ENCODE measurements at places on chromosomes 16 and 17.
A peak's percentile ranks its signal among the peaks of the same experiment; 100 is the strongest.

DNA sequence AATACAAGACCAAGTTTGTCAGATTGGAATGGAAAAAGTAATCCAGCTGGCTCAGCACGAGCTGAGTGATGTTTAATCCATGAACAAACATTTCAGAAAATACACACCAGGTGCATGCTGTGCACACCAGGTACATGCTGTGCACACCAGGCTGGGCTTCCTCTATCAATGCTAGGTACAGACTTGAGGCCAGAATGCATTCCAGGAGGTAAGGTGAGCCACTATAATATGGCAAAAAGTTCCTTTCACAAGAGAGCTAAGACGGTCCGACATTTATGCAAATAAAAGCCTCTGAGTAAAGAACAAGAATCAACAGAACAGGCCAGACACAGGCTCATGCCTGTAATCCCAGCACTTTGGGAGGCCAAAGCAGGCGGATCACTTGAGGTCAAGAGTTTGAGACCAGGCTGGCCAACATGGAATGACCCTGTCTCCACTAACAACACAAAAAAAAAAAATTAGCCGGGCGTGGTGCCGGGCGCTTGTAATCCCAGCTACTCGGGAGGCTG lies 128.2 kb downstream of the ZNF778 start:
- DNase-seq = no peak

- DNase-seq = no peak
Measured at GRCh38 chr17:58224315-58224714, 5.3 kb upstream of the MKS1 start.

GRCh38 chr16:920051-920681 lies 50.6 kb downstream of the LMF1 start:
- DNase-seq = no peak

GRCh38 chr16:26204138-26204537 lies 512.4 kb downstream of the HS3ST4 start:
- no peak for DNase-seq

DNA sequence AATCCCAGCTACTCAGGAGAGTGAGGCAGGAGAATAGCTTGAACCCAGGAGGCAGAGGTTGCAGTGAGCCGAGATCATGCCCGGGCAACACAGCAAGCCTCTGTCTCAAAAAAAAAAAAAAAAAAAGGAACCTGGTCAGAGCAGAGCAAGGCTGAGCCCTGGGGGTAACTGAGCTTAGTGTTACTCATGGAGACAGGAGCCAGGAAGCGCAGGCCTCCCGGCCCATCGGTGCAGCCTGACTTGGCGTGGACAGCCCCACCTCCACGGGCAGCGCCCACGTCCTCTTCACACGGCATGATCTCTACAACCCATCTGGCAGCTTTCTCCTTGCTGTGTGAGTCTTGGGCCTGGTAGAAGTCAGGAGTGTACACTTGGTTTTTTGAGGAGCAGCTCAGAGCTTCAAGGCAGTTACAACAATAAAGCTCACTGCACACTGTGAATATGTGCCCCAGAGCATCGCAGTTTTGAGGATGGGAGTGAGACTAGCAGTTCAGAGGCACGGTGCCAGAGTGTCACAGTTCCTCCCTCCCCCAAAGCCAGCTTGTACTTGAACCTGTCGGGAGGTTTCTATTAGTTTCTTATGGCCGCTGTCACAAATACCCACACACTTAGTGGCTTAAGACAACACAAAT lies 129.9 kb downstream of the RAP1GAP2 start:
- DNase-seq = no peak

- DNase-seq = no peak
Measured at GRCh38 chr16:73308771-73309170, 260.8 kb upstream of the ZFHX3 start.

GRCh38 chr17:21242026-21242697 lies 11.0 kb downstream of the NATD1 start:
- no peak for DNase-seq

GRCh38 chr16:81544261-81544660 lies 99.7 kb downstream of the CMIP start:
- DNase-seq = no peak

DNA sequence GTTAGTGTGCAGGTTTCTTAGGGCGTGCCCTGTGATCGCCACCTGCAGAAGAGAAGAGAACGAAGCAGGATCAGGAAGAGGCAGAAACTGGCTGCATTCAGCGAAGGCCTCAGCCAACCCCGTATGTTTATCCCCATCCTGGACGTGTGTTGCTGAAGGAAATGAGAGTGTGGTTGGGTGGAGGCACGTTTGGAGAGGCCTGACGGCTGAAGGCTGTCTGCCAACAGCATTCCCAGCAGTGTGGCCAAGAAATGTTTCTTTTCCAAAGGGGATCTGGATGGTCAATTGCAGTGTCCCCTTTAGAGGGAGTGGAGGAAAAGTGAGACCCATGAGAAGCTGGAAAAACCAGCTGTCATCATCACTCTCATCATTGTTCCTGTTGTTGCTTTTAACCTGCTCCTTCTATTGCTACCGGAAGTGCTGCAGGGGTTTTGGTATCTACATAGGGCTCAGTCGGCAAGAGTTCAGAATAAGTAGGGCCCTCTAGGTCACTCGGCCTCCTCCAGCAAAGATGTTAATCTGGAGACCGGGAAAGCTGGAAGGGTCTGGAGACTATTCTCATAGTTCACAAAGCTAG lies 46.5 kb upstream of the SLC47A1 start:
- no peak for DNase-seq

DNA sequence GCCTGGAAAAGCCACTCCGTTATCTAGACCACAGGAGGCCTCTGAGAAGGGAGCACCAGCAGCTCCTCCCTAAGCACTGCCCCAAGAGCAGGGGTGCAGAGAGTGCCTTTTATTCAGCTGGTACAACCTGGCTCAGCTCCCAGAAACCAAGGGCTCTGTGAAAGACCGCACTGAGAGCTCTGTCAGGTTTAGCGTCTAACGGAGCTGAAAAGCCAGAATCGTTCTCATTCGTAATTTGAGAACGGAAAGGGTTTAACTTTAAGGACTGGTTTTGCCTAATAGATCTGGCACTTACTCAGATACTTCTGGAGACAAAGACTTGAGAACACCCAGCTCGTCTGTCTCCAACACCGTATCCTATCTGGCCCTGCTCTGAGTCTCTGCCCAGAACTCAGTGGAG lies 13.5 kb downstream of the MPG start:
- no peak for DNase-seq

GRCh38 chr17:77959126-77959925 lies 823 bp downstream of the TNRC6C start:
- peak; percentile 31 for DNase-seq

- no peak for DNase-seq
Measured at GRCh38 chr16:65965628-65966027, 400.9 kb upstream of the CDH5 start.

DNA sequence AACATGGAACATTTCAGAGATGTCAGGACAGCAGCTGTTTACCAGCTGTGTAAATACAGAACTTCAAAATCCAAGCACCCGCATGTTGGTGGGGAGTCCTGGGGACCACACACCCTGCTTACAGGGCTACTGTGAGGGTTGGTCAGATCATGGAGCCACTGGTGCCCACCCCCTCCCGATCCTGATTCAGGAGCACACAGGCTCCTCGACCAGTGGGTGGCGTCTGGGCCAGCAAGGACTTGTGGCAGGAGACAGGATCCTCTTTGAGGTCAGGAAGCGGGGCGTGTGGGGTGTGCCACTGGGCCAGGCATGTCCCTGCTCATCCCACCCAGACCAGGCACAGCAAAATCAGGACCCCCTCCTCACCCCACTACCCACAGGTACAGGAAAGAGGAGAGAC lies 83.6 kb downstream of the SDK2 start:
- no peak for DNase-seq

GRCh38 chr16:58471209-58471975 lies 28.6 kb upstream of the NDRG4 start:
- DNase-seq = no peak

DNA sequence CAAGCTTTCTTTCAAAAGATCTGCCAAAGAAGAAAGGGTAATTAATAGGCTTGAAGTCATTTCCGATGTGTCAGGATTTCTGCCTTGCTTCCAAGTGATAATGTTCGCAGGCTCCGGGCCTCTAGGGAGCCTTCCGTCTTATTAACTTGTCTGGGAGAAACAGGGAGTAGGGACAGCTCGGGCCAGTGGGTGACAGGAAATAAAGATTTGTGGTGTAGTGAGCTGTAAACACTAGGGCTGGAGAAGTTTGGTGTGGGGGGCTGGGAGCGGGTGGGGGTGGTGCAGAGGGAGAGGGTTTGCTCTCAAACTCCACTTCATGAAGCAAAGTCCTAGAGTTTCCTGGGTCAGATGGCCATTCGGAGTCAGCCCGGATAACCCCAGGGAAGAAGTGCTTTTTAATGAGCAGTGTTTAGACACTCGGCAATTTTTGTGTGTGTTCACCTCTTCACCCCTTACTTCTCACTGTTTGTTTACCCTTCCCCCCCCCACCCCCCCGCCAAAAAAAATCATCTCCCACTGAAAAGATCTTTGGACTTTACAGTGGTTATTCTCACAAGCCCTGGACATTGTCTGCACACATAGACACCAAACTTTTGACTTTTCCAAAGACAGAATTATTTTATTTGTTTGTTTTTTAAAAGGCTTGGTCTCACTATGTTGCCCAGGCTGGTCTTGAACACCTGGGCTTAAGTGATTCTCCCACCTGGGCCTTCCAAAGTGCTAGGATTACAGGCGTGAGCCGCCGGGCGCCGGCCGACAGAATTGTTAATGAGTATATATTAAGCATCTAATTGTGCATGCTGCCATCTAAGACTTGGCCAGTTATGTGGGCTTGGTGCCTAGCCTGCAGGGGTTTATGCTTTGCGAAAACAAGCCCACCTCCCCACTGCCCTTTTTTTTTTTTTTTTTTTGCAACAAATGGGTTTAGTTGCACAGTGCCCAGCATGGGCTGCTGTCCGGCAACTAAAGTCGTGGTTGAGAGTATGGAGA lies 196.4 kb downstream of the CCDC182 start:
- DNase-seq = no peak

GRCh38 chr17:60327901-60328273 lies 64.0 kb downstream of the USP32 start:
- DNase-seq = no peak

GRCh38 chr16:58582971-58583765 lies 46.5 kb downstream of the CNOT1 start:
- DNase-seq = no peak

GRCh38 chr17:82373731-82374625 lies 2.4 kb downstream of the UTS2R start:
- DNase-seq = no peak

DNA sequence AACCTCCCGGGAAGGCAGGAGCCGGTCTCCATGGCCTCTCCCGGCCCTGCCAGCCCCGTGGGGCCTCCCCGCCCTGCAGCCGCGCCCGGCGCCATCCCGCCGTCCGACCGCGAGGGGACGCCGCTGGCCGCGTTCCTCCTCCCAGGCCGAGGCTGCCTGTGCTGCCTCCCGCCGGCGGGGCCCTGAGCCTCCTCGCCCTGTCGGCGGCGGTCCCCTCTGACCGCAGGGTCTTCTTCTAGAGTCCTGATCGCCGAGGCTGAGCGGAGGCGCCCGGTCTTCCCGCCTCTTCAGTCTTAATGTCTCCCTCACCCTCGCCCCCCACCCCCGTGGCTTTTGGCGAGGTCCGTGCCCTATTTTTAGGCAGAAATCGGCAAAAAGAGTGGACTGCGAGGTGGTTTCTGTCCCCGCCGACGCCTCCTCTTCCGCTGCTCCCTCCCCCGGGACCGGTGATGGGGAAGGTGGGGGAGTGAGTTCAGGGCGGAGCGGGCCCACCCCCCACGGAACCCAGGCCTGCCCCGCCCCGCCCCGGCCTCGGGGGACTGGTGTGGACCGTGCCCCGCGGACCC lies 794 bp upstream of the CPNE7 start:
- DNase-seq = peak; percentile 71

GRCh38 chr17:17682737-17683680 lies 1.8 kb downstream of the RAI1 start:
- DNase-seq = peak; percentile 66

GRCh38 chr16:31301708-31302400 lies 42.1 kb downstream of the ITGAM start:
- peak; percentile 22 for DNase-seq

DNA sequence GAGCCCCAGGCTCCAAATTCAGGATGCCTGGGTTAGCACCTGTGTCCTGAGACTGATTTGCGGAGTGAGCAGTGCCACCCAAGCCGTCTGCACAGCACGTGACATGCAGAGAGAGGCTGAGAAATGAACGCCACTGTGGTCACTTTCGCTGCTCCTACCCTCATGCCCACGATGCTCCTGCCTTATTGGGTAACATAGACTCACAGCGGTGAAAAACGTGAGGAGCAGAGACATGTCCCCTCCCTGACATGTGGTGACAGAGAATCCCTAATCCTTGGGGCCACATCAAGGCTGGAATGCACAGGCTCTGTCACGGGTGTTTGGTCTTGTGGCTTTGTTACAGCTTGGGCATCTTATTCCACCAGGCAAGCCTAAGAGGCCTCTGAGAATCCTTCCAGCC lies 52.1 kb upstream of the CACNG5 start:
- no peak for DNase-seq

- peak; percentile 47 for DNase-seq
Measured at GRCh38 chr17:61409301-61410112, 9.9 kb downstream of the TBX2 start.

- DNase-seq = no peak
Measured at GRCh38 chr16:23668225-23668624, 10.5 kb upstream of the PLK1 start.

GRCh38 chr16:19601083-19601976 lies 45.8 kb downstream of the VPS35L start:
- peak; percentile 31 for DNase-seq

DNA sequence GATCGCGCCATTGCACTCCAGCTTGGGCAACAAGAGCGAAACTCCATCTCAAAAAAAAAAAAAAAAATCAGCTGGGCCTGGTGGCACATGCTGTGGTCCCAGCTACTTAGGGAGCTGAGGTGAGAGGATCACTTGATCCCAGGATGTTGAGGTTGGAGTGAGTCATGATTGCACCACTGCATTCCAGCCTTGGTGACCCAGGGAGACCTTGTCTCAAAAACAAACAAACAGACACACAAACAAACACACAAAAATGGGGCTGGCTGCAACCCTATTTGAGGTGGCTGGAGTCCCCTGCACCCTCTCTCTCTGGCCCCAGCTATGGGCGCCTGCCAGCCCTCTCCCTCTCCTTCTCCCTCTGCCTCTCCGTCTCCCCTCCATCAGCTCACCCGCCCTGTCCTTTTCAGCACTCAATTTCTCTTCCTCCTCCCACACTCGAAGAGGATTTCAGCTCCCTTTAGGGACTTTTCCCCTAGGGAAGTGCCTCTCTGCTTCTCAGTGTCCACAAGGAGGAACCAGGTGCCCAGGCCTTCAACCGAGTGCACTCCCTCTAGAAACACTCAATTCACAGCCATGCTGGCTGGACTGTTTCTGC lies 17.5 kb upstream of the TFAP4 start:
- no peak for DNase-seq

GRCh38 chr16:83247767-83248372 lies 559.9 kb upstream of the HSBP1 start:
- DNase-seq = no peak

DNA sequence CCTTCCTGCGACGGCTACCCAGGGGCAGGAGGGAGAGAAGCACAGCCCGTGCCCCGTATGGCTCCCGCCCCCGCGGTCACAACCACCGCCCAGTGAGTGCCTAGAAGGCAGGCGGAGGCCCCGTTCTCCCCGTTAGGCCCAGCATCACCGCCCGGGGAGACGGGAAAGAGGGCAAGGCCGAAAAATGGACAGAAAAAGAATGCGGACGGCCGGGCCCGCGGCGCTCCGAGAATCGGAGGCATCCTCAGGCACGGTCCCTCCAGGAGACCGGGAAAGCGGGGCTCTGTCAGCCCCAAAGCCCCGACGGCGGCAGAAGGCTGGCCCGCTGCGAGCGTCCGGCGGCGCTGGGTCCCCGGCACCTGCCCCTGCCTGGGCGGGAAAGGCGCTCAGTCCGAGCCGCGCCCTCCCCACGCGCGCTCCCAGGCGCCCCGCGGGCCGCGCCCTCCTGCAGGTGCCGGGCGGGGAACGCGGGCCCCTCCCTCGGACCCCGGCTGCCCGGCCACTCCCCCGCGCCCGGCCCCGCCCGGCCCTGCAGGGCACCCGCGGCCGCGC lies 407 bp downstream of the MCRIP1 start:
- no peak for DNase-seq

All from activated CD4-positive, alpha-beta T cell treated with anti-CD3 and anti-CD28 coated beads, Interleukin-2, Interleukin-6, amounts not matched to agents 100 ng/mL and 50 ng/mL, durations not matched to agents 16 hours and 8 hours (primary cell).